ENCODE measurements at places on chromosomes 3 and 15.

- no peak for DNase-seq
These were observed 110.3 kb downstream of the FRMD5 start for GRCh38 chr15:44084770-44085169.

DNA sequence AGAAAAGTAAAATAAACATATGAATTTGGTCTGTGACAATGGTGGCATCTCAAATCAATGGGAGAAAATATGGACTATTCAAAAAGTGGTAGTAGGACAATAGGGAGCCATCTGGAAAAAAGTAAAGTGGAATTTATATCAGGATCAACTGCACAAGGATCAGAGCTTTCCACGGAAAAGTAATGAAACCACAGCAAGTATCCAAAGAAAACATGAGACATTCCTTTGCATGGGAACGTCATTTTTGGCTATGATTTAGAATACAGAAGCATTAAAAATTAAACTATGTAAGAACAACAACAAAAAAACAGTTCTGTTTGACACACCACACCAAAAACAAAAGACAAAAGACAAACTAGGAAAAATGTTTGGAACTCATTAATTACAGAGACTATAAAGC is 18.7 kb downstream of the CRBN start:
- DNase-seq, result no peak

- no peak for DNase-seq
These were observed 12.8 kb downstream of the RBP2 start for GRCh38 chr3:139463466-139463865.

DNA sequence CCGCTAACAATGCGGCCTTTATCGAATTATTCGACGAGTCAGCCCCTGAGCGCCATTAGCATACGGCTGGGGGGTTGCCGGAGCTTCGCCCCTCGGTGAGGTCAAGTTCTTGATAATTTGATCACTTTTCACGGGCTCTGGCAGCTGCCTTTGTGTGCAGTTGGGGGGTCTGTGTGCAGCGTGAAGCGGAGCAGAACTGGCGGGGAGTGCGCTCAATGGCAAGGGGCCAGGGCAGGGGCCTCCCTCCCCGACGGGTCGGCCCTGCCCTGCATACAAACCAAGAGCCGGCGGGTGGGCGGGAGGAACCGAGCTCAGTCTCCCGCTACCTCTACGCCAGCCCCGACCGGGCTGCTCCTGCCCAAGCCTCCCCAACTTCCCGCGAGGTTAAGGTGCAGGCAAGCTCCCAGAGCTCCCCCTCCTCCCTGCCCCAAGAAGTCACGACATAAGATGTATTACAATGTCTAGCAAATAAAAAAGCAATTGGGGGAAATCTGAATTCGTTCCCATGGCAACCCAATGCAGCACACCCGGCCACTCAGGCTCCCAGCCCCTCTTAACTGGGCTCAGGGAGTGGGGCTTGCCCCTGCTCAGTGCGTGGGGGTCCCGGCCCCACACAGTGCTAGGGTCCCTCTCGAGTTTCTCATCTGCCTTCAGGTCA is 34.1 kb upstream of the POLG start:
- no peak for DNase-seq

- DNase-seq, result no peak
These were observed 4.9 kb downstream of the PLOD2 start for GRCh38 chr3:146156095-146156494.

GRCh38 chr3:193662757-193663322 is 69.8 kb downstream of the OPA1 start:
- DNase-seq, result no peak

GRCh38 chr3:53485675-53486403 is 8.6 kb upstream of the CACNA1D start:
- no peak for DNase-seq

- DNase-seq, result no peak
These were observed 3.3 kb upstream of the ALAS1 start for GRCh38 chr3:52194485-52195290.

DNA sequence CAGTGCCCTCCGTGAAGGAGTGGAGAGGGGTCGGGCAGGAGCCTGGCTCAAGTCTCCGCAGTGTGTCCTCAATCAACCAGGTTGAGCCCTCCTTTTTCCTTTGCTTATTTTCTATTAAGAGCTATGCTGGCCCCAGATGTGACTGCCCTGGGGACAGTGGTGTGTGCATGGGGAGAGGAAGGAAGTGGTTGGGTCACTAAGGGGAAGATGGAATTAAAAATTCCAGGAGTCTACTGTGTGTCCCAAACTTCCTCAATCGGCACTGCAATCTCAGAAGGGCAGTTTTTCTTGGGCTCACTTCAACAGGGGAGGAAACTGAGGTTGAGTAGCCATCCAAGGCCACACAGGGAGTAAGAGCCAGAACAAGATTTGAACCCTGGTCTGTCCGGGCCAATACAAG is 13.7 kb upstream of the GRIP2 start:
- DNase-seq, result no peak

DNA sequence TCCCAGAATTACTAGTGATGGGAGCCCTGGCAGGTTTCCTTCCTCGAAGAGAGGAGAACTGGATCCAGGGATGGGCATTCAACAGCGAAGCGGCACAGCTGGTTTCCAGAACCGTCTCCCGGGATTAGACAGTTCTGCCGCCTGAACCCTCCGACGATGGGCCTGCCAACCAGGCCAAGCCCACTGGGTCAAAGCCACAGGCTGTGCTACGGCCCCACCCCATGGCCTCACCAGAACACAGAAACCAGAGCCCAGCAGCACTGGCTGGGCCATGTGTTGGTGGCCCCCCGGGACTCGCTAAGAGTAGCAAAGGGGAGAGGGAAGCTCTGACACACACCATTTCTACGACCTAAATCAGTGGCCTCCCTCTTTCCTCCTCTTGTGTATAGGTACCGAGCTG is 2.2 kb downstream of the C15orf62 start:
- DNase-seq, result no peak

- no peak for DNase-seq
These were observed 160.6 kb downstream of the EPHA3 start for GRCh38 chr3:89268059-89268458.

DNA sequence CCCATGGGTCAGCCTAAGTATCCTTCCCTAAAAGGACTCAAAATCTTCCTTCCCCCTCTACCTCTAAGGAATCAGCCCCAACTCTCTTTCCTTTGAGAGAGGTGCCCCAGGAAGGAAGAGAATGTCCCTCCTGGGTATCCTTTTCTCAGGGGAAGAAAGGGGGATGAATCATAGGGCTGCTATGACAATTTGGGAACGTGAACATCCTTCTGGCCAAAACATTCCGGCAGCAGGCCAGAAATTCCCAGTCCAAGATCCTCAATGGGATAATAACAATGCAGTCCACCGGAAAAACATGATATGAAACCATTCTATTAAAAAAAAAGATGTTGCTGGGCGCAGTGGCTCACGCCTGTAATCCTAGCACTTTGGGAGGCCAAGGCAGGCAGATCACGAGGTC is 50.8 kb upstream of the CACNA2D3 start:
- no peak for DNase-seq

GRCh38 chr15:86336051-86336788 is 256.5 kb downstream of the AGBL1 start:
- no peak for DNase-seq

- DNase-seq, result no peak
These were observed 145.1 kb downstream of the SEMA6D start for GRCh38 chr15:47862402-47862801.

- no peak for DNase-seq
These were observed 118.0 kb downstream of the IQCH start for GRCh38 chr15:67372543-67372942.

GRCh38 chr3:190012784-190013183 is 107.9 kb downstream of the P3H2 start:
- DNase-seq, result no peak

DNA sequence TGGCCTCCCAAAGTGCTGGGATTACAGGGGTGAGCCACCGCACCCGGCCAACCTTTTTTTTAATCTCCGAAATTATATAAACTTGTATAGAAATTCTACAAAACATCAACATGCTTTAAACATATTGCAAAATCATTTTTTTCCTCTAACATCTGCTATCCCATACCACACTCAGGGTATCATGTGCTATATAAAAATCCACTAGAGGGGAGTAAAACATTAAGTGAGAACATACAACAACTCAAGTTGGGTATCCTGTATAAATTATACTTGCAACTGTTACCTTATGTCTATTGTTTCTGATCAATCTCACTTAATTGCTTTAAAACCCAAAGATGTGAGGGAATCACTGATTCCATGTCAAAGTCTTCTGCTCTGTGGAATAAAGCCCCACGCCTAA is 71.9 kb upstream of the FBN1 start:
- DNase-seq, result no peak

DNA sequence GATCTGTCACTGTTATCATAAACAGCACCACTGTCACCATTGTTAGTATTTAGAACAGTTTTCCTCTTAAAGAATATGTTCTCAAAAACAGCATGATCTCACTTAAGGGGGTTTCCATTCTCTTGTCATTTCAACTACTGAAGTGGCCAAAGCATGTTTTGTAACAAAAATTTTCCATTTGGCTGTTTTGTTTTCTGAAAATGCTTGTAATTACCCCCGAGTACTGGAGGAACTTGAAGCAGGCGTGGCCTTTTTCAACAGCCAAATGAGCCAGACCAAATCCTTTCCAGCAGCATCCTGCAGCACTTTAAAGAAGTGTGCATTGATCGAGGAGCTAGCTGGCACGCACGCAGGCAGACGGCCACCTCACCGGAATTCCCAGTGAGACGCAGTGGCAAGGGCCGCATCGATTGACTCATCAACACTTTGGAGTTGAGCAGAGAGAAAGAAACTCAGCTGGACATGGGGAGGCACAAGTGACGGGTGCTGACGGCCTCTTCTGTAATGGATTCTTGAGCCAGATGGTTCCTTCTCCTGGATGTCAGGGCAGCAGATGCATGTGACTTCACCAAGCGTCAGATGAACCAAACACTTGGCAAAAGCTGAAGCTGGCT is 234.3 kb upstream of the IGF1R start:
- DNase-seq, result no peak

DNA sequence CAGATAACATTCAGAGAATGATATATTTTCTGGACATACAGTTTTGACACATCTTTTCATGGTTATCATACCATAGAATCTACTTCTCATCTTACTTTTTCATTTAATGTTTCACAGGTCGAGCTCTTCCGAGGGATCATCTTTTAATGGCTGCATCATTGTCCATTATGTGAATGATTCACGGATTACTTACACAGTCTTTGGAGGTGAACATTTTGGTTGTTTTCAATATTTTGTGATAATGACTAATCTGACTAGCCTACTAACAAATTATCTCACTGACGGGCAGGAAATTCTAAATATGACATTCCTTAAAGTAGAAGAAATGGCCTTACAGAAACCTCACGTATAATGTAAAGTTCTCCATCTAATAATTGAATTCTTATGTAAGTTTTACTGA is 209.1 kb upstream of the STRIT1 start:
- no peak for DNase-seq

GRCh38 chr15:96053031-96053780 is 277.3 kb upstream of the NR2F2 start:
- DNase-seq, result no peak

GRCh38 chr15:46956881-46957280 is 760.4 kb upstream of the SEMA6D start:
- DNase-seq, result no peak

GRCh38 chr3:7657214-7658112 is 796.5 kb downstream of the GRM7 start:
- DNase-seq, result no peak

GRCh38 chr3:18127859-18128681 is 297.1 kb downstream of the SATB1 start:
- DNase-seq, result no peak

DNA sequence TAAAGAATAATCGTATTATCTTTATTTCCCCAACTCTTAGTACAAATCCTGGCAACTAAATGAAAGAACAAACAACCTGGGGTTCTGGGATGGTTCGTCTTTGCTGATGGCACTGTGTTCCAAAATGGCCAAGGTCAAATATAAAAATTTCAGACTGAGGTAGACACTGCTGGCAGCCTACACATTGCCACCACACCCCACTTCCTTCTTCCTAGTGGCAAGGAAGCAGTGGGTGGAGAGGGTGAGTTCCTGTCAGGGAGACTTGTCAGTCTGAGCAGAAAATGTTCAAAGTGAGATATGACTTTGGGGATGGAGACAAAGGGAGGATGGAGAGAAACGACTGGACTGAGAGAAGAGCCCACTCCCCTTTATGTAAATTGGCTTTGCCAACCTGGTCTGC is 69.6 kb downstream of the LMCD1 start:
- DNase-seq, result no peak

DNA sequence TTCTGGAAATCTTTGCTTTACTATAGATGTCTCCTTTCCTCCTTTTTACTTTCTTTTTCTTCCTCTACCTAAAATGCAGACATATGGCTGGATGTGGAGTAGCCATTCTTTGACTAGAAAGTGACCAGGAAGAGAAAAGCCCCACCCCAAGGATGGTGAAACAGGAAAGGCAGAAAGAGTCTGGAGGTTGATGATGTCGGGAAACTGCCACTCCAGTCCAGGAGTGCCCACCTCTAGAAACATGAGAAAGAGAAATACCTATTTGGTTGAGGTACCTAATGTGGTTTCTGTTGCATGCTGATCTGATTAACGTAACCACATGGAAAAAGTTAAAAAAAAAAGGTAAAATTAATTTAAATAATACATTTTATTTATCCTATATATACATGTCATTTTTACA is 55.2 kb upstream of the SSR3 start:
- DNase-seq, result no peak

GRCh38 chr3:195820186-195820585 is 8.5 kb upstream of the MUC4 start:
- no peak for DNase-seq

DNA sequence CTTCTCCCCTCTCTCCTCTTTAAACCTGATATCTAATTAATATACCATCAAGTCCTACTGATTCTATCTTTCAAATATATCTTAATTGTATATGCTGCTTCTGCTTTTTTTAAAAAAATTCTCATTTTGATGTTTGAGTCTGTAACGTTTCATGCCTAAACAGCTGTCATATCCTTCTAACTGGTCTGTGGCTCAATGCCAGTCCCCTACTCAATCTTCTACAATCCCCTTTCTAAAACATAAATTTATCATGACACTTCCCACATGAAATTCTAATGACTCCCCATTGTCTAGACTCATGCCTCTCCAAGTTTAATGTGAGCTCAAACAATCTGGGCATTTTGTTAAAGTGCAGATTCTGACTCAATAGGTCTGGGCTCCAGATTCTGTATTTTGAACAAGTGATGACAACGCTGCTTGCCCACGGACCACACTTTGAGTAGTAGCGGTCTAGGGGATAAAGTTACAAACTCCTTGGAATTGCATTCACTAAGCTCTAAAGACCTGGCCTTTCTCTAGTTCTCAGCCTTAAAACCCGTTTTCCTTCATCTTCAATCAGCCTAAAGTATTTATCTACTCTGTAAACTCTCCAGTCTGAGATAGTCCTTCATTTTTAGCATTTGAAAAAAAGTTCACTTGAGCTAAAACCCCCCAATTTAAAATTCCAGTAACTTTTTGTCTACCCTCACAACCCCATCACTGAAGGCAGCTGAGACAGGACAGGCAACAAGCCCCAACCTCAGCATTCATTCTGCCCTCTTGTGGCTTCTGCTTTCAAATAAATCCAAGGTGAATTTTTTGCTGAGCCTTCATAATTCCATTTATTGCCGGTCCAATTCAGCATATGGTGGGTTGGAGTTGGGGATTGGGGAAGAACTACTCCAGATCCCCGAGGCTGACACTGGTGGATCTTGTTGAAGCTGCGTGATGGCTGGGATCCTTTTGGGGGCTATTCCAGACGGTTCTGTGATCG is 88.1 kb upstream of the THRB start:
- no peak for DNase-seq

GRCh38 chr15:56496635-56497034 is 31.7 kb upstream of the MNS1 start:
- no peak for DNase-seq

All from occipital lobe (tissue), 3 donors.